ENCODE measurements at places on chromosomes 11 and 22.

DNA sequence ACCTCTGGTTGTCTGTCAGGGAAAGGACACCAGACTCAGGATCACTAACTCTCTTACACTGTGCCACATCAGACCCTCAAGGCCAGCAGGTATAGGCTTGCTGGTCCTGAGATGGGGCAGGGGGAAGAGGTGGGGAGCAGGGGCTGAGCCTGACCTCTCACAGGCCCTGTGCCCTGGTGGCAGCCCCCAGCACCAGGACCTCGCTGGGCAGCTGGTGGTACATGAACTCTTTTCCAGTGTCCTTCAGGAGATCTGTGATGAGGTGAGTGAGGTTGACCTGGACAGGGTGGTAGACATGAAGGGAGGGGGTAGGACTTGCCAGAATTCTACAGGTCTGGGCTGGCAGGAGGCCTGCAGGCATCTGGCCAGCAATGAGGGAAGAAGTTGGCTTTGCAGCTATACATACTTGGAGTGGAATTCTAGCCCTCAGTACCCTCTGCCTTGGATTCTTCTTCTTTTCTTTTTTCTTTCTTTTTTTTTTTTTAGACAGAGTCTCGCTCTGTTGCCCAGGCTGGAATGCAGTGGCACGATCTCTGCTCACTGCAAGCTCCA is 1.4 kb downstream of the NUDT22 start:
- no peak for DNase-seq

DNA sequence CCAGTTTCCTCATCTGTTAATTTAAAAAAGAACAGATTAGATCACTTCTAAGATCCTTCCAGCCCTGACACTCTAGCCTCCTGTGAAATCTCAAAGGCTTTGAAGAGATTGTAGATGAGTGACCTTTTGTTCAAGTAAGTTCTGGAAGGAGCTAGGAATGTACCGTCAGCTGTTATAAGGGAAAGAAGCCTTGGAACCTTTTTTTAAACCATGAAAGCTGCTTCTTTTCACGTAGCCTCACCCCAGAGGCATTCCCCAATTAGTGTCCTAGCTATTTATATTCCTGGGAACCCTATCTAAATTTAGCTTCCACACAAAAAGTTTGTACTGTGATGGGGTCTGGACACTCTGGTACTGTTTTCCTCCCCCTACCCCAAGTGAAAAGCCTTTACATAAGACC is 35.8 kb upstream of the SLN start:
- DNase-seq, result no peak

GRCh38 chr22:35274154-35274871 is 17.0 kb downstream of the HMGXB4 start:
- DNase-seq, result no peak

GRCh38 chr22:30159561-30160353 is 79.5 kb downstream of the HORMAD2 start:
- no peak for DNase-seq

- DNase-seq, result no peak
These were observed 49.7 kb downstream of the CD82 start for GRCh38 chr11:44615041-44615755.

DNA sequence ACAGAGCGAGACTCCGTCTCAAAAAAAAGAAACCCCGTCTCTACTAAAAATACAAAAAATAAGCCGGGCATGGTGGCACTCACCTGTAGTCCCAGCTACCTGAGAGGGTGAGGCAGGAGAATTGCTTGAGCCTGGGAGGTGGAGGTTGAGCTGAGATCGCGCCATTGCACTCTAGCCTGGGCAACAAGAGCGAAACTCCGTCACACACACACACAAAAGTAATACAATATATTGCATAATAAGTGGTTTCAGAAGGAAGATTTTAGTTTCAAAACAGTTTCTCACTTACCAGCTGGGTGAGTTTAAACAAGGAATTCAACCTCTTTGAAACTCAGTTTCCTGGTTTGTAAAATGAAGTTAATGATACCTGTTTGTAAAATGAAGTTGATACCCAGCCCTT is 32.7 kb upstream of the HTR3A start:
- no peak for DNase-seq

- DNase-seq, result no peak
These were observed 88.2 kb upstream of the LDLRAD3 start for GRCh38 chr11:35855671-35856070.

DNA sequence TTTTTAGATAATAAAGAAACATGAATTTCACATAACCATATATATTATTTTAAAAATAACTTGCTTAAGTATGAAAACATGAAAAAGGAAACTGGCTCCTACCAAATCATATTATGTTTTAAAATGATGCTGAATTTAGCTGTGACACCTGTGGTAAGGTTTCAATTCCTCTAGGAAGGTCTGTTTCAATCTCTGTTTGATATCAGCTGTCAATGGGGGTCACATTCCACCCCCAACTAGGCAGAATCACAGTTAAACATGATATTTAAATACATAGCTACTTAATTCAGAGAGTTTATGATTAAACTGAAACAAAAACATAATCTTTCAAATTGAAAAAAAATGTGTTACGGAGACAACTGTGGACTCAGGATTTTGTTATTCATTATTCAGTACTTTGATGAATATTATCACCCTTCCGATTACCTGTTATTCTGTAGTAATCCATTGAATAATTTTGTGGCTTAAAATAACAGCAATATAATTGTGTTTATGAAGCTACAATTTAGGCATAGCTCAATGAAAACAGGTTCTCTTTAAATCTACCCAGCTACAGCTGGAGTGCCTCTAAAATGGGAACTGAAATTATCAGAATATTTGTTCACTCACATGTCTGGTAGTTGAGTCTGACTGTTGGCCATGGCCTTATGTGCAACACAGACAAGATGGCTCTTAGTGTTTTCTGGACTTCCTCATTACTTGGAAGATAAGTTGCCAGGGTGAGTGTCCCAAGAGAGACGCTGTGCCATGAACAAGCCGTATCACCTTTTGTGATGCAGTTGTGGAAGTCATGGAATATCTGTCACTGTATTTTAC is 244.6 kb upstream of the ANO3 start:
- no peak for DNase-seq

DNA sequence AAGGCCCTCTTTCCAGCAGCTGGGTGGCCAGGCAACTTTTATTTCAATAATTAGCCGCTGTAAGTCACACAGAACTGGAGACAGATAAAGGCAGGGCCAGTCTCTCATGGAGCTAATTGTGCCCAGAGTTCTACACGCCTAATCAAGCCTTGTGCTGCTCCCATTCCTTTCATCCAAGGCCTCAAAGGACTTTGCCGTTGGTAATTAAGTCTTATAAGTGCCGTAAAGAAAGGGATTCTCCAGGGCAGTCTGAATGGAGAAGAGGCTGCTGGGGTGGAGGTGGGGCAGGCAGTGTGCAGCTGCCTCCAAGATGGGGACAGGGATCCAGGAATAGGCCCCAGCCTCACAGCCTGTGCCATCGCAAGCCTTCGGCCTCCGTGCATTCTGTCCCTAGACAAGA is 357.9 kb downstream of the TENM4 start:
- no peak for DNase-seq

Data from HAP-1 (cell line).